Activated CD4-positive, alpha-beta T cell treated with anti-CD3 and anti-CD28 coated beads for 36 hours (primary cell): ENCODE measurements at places on chromosomes 2 and 18. TPM values are rescaled to one million over a fixed set of nuclear protein-coding genes. Genes with fewer than 3 reads are reported as not detected.
A peak's percentile ranks its signal among the peaks of the same experiment; 100 is the strongest.

Gene SPATA3
- 1.1 TPM for total RNA-seq

Gene PAX3
- not detected for total RNA-seq

Gene CRYBA2
- total RNA-seq, result not detected

Gene RGPD3
- 0.14 TPM for total RNA-seq

Gene UGT1A1
- total RNA-seq, result not detected

Gene IKZF2
- 6.3 TPM for total RNA-seq

Gene GULP1
- not detected for total RNA-seq

Gene COL6A3
- total RNA-seq, result 29.9 TPM

DNA sequence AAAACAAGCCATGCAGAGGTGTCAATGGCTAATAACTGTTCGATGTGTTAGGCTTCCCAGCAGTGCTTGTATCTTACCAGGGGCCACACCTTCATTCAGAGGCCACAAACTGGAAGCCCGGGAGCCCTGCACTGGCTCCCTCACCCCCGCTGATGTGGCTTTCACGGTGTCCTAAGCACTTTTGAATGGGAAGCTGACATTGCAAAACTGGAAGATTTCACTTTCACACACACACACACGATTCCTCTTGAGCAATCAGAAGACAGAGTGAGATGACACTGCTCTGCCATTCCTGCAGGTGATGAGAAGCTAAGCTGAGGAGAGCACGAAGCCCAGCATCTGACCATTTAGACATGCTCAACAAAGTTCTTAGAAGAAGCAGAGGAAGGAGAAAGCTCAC lies 8.6 kb upstream of the ZNF407 start:
- peak; percentile 10 for DNase-seq

DNA sequence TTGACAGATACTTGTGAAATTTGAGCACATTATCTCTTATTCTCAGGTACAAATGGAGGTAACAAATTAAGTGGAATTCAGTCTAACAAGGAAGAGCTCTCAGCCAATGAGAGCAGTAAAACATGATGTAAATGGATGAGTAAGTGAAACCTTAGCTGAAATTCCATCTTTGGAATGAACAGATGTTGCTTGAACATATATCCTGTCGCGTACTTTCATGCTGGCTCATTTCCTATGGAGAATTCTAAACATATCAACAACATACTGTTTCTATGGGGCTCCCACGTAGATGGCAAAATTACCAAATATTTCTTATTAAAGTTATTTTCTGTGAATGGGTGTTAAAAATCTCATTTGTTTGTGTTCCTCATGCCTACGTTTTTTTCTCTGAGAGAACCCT lies 256.3 kb upstream of the LINC00305 start:
- DNase-seq, result no peak

GRCh38 chr2:7237466-7237865 lies 320.3 kb downstream of the RNF144A start:
- DNase-seq, result no peak

- DNase-seq, result peak; percentile 43
These were observed 18.7 kb upstream of the SCYGR1 start for GRCh38 chr2:227406177-227407031.

DNA sequence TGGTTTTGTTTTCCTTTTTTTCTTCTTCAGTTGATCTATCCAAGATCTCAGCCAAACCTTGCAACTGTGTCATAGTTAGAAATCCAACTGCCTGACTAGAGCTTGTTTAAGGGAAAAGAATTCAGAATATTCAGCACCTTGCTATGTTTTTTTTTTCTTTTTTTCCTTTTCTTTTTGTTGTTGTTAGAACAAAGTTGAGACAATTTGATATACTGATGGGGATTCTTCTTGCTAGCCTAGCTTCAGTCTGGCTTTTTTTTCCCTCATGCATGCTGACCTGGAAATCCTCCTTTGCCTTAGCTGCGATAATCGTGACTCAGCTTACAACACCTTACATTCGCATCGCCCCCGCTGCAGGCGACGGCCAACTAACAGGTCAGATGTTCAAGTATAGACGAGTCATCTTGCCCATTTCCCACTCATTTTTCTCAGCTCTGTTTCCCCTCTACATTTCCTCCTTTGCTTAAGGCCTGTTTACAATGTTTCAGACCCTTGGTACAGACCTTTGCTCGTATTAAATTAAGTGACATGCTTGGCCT lies 487.2 kb upstream of the RAB12 start:
- DNase-seq, result peak; percentile 14

GRCh38 chr2:105143467-105144151 lies 97.9 kb upstream of the GPR45 start:
- peak; percentile 61 for DNase-seq

- no peak for DNase-seq
These were observed 46.6 kb upstream of the TBC1D8 start for GRCh38 chr2:101197814-101198213.

DNA sequence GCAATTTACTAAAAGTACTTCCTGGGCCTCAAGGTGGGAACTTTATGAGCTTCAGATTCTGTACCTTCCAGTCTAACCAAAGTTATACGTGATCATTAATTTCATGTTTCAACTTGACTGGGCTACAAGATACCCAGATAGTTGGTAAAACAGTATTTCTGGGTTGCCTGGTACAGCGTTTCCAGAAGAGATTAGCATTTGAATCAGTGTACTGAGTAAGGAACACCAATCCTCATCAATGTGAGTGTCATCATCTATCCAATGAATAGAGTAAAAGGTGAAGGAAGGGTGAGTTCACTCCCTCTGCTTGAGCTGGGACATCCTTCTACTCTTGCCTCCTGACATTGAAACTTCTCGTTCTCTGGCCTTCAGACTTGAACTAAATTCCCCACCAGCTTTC lies 274.5 kb upstream of the ID2 start:
- DNase-seq, result no peak

DNA sequence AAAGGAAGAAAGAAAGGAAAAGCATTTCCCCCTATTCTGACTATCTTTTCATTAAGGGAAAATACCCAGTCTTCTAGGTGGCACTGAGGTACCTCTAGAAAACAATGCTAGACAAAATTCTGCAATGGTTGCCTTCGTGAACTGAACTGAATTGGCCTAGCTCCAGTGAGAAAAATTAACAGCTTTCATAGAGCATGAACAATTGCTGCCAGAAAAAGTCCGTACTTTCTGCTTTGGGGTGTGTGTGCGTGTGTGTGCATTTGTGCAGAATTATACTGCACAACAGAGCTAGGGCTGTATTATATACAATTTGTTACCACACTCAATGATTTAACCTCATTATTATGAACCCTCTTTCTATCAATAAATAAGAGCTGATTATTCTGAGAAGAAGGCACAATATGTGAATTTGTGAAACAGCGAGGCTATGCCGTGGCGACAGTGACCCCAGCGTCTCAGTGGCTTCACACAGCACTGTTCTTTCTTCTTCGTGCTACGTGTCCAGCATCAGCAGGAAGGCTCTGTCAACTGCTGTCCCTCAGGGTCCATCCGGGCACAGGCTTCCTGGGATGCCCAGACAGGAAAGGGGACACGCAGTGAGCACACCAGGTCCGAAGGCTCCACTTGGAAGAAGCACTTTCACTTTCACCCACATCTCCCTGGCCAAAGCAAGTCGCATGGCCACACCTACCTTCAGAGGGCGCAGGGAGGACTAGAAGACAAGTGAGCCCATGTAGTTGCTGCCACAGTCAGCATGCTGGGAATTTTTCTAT lies 47.5 kb downstream of the PTGR3 start:
- DNase-seq, result peak; percentile 24

DNA sequence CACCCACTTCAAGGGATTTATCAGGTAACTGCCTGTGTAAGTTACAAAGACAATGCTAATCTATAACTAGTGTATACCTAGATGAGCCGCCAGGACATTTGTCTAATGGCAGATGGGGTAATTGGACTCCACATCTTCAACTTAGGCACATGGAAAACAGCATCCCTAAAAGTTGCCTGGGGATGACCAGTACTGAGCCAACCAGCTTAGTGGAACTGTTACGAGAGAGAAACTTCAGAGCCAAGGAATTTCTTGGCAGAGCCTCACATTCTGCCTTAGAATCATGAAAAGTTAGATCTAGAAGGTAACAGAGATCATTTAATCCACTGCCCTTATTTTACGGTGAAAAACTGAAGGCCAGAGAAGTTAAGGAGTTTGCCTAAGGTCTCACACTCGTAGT lies 15.5 kb upstream of the CLASP1 start:
- no peak for DNase-seq

DNA sequence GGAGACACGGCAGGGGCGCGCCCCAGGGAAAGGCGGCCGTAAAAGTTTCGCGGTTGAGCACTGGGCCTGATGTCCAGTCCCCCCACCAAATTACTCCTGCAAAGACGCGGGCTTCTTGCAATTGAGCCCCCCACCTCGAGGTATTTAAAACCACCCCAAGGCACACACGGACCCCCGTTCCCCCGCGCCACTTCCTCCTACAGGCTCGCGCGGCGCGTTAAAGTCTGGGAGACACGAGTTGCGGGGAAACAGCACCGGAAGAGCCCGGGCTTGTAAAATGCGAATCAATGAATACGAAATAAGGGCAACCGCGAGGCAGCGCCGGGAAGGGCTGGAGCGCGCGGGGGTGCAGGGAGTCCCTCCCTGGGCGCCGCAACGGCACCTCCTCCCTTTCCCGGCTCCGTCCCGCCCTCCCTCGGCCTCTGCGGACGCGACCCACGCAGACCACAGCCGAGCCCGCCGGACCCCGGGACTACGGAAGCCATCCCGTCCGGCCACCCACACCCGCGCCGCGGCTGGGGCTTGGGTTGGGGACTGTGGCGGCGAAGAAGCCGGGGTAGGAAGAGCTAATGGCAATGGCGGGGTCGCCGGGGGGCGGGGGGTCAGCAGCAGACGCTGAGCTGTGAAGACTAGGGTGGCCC lies 918 bp upstream of the NETO1 start:
- peak; percentile 6 for DNase-seq

- DNase-seq, result no peak
These were observed 290.2 kb upstream of the ACVR2A start for GRCh38 chr2:147554521-147555107.

DNA sequence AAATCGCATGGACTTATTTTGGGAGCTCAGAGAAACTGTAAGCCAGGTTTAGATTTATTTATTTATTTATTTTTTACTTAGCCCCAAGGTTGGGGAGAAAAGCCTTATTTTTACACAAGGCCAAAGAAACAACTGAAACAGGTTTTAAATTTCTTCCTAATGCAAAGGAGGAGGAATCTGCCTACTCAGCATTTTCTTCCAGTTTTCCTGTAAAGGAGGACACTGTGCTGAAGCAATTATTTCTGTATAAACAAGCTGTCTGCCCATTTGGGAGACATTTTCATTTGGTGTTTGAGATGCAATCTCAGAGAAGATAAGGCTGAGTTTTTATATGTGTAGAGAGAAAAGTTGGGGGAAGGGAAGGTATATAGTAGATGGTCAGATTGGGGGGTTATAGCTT lies 125.0 kb downstream of the ETAA1 start:
- no peak for DNase-seq

GRCh38 chr18:31101183-31102024 lies 817 bp downstream of the DSC2 start:
- peak; percentile 3 for DNase-seq

DNA sequence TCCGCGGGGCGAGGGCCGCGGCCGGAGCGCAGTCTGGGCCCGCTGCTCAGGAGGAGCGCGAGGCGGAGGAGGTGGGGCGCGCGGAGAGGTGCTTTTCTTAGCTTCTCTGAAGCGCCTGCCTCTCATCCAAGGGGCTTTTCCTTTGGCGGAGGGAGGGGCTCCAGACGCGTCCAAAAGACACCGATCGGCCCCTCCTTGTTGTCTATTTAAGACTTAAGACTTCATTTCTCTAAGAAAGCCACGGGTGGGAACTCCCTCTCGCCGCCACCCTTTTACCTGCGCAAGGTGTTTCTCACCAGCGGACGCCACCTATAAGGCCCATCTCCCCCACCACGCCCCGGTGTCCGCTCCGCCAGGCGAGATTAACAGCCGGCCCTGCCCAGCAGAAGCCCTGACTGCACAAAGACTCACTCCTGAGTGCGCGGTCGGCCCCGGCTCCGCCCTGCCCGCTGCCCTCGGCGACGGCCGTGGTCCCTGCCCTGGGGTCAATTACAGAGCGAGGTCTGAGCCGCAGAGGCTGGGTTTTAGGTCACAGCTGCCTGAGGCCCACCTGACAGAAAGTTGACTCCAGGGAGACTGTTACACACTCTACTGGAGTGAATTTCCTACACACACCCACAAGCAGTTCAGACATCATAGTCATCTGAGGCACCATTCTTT lies at the start of gene DSC2:
TSS of gene DSC2 (minus strand) at position 397 of the 660 bp plus-strand sequence. CDS start 450 bp downstream, outside the sequence.
- peak; percentile 5 for DNase-seq

GRCh38 chr2:241461693-241462677 lies 46.4 kb downstream of the STK25 start:
- DNase-seq, result no peak

- no peak for DNase-seq
These were observed 35.6 kb upstream of the SPAG16 start for GRCh38 chr2:213248637-213249036.

DNA sequence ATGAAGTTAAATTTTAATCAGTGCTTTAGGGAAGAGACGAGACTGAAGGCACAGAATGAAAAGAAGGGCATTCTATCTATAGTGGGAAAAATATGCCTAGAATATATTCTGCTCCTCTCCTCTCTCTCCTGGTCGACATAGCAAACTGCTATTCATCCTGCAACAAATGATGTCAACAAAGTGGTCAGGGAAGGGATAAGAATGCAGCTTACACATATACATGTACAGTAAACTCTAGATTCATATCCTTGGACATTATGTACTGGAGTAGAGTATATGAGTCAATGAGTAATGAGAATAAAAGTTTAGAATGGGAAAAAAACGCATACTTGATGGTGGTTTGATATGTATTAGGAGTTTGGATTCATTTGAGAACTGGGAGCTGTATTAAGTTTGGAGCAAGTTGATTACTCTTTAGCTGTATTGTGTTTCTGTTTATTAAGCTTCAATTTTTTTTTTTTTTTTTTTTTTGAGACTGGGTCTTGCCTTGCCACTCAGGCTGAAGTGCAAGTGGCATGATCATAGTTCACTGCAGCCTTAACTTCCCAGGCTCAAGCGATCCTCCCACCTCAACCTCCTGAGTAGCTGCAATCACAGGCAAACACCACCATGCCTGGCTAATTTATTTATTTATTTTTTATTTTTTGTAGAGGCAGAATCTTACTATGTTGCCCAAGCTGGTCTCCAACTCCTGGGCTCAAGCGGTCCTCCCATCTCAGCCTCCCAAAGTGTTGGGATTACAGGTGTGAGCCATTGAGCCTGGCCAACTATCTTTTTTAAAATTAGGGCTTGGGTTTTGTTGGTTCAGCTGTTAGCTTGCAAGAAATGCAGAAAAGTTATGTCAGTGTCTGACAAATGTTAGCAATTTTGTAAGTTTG lies 53.8 kb downstream of the STAT1 start:
- no peak for DNase-seq

GRCh38 chr2:88074854-88075292 lies 7.2 kb downstream of the SMYD1 start:
- no peak for DNase-seq

DNA sequence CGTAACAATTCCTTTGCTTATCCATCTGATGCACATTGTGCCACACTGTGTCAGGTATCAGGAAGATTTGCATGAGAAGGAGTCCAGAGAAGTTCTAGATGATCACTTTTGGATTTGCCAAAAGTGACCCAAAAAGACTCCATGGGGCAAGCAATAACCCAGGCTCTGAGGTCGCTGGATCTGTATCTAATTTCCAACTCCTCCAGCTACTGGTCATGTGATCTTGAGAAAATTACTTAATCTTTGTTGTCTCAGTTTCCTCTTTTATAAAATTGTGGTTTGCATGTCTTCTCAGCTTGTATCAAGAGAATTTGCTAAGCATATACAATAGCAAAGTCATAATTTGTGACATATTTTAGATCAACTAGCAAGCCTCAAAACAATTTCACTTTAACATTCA lies 61.3 kb upstream of the ITGA4 start:
- DNase-seq, result no peak
